CD4-positive, alpha-beta T cell treated with Interleukin-10 for 1 hour (primary cell): ENCODE measurements at places on chromosomes 4 and X.

GRCh38 chrX:102658556-102658955 is 7.3 kb downstream of the GPRASP1 start:
- DNase-seq: no peak

- DNase-seq: no peak
These were observed 45.1 kb upstream of the AADAT start for GRCh38 chr4:170134821-170135220.

GRCh38 chrX:112935029-112935428 is 94.4 kb upstream of the AMOT start:
- no peak for DNase-seq

- DNase-seq: no peak
These were observed 154.9 kb downstream of the FRMPD4 start for GRCh38 chrX:12292996-12293765.

GRCh38 chr4:47519239-47519883 is 34.3 kb downstream of the ATP10D start:
- DNase-seq: no peak

GRCh38 chr4:55604996-55605395 is 13.0 kb upstream of the PDCL2 start:
- DNase-seq: no peak

GRCh38 chrX:1212532-1212931 is at the start of gene CRLF2:
Gene CRLF2, minus strand, starts transcription at chrX:1212649. Its CDS starts 15 bp downstream, at chrX:1212634.
- DNase-seq: peak; percentile 47

GRCh38 chr4:53790286-53790685 is 199.0 kb upstream of the LNX1 start:
- no peak for DNase-seq

- no peak for DNase-seq
These were observed 10.5 kb downstream of the ZGRF1 start for GRCh38 chr4:112626228-112626627.

- DNase-seq: no peak
These were observed at the start of gene PF4V1 for GRCh38 chr4:73853246-73853704. Gene PF4V1, plus strand, starts transcription at chr4:73853296. Its CDS starts 67 bp downstream, at chr4:73853363.

GRCh38 chr4:133149364-133149695 is 236 bp downstream of the PCDH10 start:
- DNase-seq: no peak

DNA sequence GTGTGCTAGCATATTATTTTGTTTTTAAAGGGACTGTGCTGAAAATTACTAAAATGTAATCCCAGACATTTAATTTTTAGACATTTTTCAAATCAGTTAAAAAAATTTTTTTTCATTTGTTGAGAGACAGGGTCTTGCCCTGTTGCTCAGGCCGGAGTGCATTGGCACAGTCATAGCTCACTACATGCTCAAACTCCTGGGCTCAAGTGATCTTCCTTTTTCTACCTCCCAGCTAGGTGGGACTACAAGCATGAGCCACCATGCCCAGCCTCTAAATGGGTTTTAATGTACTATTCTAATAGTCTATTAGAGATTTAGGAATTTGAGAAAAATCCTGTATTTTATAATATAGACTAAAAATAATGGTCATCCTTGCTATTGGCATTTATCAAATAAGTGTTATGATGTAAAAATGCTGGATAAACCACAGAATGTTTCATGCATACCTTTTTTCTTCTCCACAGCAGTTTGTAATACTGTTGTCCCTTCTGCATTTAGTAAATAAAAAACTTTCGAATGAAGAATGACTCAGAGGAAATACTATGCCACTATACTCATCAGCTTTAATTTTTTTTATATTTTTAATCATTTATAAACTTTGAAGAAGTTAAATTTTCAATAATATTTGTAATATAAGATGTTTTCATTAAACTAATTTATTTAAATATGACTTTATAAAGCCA is 29.9 kb downstream of the CPEB2 start:
- DNase-seq: no peak

DNA sequence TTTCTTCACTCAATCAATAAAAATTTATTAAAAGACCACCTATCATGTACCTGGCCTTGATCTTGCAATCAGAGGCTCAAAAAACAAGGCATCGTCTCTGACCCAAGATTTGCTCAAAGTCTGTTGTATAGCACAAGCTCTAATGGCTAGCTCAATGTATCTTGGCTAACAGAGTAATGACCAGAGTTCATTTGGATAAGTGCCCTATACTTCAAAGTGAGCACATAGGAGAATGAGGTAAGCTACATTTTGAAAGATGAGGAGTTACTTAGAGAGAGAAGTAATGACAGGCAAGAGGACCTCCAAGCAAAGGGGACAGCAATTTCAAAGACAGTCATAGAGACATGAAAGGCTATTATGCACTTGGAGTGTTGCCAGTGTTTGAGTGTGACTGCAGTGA is 22.9 kb upstream of the GABRQ start:
- DNase-seq: no peak

DNA sequence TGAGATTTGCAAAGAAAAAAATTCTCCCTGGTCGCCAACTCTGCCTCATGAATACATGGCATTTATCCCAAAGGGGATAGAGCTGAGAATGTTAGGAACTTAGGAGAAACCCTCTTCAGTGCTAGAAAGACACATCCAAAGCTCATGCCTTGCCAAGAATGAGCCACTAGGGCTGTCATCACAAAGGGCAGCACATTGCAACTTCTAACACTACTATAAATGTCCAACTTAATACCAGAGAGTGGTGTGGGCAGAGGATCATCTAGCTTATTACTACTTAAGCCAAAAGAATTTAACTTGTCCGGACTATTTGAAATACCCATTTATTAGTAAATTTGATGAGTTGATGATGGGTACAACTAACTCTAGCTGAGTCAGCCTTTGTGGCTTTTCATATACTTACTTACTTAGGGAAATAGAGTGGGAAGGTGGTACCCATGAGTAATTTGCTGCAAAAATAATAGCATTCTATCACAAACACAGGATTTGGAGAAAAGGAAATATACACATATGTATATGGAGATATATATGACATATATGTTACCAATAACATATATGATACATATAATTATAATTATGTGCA is 66.3 kb upstream of the GAB1 start:
- DNase-seq: no peak

DNA sequence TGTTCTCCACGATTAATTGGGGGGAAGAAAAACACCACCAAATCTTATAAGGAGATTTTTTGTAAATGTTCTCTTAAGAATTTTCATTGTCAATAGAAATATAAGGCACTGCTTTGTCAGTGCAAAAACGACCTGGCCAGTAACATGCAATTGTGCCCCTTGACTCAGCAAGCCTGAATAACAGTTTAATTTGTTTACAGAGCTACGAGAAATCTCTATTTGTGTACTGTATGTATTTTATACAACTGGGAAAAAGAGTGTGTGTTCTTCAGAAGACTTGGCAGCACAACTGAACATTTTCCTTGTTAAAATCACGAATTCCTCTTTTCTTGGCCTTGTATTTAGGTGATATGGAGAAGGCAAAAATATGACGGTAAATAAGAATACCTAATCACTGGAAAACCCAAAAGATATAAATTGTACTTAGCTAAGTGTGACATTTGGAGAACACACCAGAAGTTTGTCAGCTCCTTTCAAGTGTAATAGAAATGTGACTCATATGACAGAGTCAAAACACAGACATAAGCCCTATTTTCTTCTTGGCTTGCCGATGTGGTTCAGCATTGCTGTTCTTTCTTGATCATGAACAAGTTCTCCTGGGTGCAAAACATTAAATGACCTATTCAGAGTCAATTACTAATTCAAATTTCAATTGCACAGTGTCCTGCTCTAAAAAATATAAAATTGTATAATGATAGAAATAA is 945.0 kb upstream of the INTU start:
- no peak for DNase-seq

GRCh38 chrX:147710301-147710700 is 201.4 kb upstream of the FMR1 start:
- DNase-seq: no peak

DNA sequence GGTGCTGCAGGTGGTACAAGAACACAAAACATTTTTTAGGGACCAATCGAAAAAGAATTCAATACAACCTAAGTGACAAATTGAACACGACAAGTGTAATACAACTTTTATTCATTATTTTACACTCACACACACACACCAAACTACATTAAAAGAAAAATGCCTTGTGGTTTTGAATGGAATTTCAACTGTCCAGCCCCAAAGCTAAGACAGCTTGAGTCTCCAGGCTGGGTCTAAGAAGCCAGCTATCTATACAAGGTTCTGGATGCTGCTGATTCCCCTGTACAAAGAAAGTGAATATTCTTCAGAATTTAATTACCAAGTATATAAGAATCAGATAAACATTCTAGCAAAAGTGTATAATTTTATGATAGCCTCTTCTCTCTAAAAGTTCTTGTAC is 118.2 kb downstream of the PPP3CA start:
- DNase-seq: no peak

- no peak for DNase-seq
These were observed 453.0 kb downstream of the PCDH11X start for GRCh38 chrX:92232182-92232581.

DNA sequence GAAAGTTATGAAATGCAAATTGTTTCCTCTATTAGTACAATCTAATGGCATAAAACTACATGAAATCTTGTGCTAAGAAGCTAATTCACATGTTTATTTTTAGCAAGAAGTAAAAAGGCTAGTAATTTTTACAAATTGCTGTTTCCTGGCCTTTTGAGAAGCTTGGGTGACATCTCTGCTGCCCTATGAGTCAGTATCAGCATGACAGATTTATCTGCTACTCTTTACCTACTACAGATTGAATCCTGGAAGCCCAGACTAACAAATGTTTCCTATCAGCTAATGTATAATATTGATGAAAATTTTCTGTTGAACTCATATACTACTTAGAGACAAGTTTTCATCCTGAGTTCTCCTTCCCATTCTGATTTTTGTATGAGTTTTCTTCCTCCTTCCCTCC is 232.4 kb downstream of the DCTD start:
- no peak for DNase-seq

DNA sequence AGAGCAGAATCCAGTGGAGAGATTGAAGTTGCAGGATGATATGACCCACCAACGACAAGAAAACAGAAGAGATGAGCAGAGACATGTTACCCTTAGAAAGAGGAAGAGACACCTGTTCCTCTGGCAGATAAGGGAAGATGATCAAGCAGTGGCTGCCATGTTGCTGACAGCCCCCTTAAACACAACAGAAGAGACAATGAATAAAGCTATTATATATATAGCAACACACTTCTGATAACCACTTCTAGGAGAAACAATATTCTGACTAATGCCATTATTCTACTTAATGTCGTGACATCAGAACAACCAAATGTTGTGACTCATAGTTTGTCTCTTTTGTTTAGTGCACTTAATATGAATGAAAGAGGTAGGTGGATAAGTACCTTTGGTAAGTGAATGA is 44.9 kb downstream of the SH3RF1 start:
- no peak for DNase-seq

- DNase-seq: no peak
These were observed 164.4 kb downstream of the GRIA3 start for GRCh38 chrX:123348468-123348867.

DNA sequence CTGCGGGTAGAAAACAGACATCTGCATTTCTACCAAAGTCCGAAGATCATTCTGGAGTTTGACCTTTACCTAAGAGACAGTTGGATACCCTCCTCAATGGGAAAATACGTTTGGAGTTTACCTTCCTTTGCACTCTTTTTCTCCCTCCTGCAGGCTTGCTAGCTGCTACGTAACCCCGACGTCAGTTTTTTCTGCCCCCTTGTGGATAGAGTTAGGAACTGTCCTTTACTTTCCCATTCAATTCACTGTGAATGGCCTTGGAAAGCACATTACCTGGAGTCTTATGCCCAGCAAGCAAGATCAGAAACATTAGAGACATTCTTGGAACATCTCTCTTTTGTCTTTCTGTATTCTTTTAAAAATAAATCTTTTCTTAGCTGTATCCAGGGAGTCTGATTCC is 250.7 kb downstream of the NAP1L3 start:
- no peak for DNase-seq

- peak; percentile 24 for DNase-seq
These were observed 58.9 kb downstream of the NAF1 start for GRCh38 chr4:163107754-163108153.

DNA sequence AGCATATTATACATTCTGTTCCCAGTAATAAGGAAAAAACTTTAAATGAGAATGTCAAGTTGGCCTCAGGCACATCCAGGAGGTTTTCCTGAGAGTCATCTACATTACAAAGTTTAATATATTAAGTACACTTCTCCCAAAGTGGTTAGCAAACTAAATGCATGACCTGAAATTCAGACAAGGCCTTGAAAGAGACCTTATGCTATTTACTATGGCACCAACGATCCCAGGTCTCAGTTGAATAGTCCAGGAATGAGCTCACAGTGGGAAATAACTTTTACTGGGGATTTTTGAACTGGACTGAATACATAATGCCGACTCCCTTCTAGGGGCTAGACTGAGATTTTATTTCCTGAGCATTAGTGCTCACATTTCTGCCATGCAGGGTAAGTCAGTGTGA is 1577.5 kb upstream of the PCDH7 start:
- no peak for DNase-seq

DNA sequence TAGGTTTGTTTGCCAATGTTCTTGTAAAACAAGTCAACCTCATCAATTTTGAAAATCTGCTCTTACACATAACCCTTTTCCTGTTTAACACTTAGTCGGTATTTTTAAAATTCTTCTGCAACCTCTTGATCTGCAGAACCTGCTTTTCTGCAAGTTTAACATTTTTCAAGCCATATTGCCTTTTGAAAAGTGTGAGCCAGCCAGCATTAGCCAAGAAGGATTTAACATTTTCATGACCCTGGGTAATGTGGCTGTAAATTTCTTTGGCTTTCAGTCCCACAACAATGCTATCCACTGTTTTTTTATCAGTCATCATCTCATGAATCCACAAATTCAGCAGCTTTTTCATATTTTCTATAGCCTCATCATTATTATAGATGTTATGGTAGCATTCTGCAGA is 956.5 kb downstream of the FAT4 start:
- DNase-seq: no peak

GRCh38 chr4:15729910-15730533 is 27.2 kb downstream of the BST1 start:
- peak; percentile 64 for DNase-seq

DNA sequence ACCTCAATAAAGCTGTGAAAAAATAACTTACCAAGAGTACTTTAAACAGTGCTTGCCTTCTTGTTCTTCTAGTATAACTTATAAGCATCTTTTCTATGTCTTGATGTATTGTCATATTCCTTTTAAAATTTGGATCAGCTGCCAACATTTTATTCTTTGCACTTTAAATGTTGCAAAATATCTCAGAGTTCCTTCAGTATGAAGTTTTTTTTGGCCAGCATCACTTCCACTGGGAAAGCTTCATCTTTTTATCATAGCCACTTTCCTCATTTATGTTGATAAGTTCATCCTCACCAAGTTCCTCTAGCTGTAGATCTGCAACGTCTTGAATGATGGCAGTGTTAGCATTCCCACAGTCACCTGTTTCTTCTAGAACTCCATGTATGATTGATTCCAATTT is 24.2 kb downstream of the CXorf58 start:
- no peak for DNase-seq

- DNase-seq: no peak
These were observed 11.2 kb upstream of the YIPF7 start for GRCh38 chr4:44662623-44663005.

- DNase-seq: no peak
These were observed 172.5 kb downstream of the HNRNPD start for GRCh38 chr4:82201303-82201702.
